ENCODE measurements at places on chromosomes 16 and 17.

DNA sequence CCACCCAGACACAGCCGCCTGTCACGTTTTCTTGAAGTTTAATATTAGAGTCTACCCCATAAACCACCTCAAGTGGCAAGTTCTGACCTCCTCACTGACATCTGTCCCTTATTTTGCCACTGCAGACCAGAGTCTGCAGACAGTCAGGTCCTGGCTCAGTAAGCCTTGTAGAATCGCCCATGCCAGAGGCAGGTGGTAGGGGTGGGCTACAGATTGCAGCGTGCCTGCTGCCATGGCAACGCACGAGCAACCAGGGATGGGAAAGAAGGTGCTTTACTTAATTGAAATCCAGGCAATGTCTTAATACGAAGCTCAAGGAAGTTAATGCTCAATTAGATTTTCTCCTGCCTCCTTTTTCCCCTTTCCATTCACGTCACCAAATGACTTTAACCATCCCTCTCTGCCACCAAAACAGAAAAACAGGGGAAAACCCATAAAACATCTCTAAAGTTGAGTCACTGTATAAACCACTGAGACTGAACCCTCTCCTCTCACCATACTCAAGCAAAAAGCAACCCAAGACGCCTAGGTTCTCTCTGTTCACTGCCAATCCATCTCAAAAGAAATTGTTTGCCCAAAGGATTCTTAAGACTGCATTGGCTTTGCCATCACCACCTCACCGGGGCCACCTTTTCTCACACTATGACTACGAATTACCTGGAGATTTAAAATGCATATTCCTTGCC, 228.8 kb downstream of the SLC39A11 start:
- no peak for DNase-seq

DNA sequence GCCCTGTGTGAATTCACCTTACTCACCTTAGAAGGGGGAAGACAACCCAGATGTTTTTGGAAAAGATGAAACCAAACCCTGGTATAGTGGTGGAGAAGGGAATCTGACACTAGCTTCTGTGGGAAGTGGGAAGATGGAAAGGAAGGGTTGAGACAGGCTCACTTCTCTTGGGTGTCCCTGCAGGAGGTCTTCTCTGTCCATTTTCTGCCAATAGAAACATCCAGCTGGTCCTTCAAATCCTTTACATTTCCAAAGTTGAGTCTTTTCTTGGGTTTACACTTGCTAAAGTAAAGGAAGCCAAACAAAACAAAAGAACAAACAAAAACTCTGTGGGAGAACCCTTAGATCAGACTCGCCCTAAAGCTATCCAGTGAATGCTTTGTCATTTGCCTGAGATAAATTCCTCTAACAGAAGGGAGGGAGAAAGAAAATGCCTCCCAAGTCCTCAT, 10.2 kb downstream of the HOXB1 start:
- DNase-seq: no peak

DNA sequence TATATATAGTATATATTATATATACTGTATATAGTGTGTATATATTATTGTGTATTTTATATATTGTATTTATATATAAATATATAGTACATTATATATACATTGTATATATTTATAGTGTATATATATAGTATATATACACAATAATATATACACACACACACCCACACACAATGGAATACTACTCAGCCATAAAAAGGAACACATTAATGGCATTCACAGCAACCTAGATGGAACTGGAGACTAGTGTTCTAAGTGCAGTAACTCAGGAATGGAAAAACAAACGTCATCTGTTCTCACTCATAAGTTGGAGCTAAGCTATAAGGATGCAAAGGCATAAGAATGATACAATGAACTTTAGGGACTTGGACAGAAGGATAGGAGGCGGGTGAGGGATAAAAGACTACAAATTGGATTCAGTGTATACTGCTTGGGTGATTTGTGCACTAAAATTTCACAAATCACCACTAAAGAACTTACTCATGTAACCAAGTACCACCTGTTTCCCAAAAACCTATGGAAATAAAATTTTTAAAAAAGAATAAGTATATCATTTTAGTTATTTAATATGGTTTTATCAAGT, 201.9 kb upstream of the CDH11 start:
- no peak for DNase-seq

GRCh38 chr17:13822700-13823099, 221.0 kb upstream of the HS3ST3A1 start:
- no peak for DNase-seq

- no peak for DNase-seq
These were observed 226.5 kb downstream of the PMP22 start for GRCh38 chr17:15038656-15039055.

GRCh38 chr16:19994466-19995170, 79.1 kb downstream of the GPR139 start:
- no peak for DNase-seq

GRCh38 chr16:23571895-23572294, 14.4 kb downstream of the UBFD1 start:
- DNase-seq: no peak

DNA sequence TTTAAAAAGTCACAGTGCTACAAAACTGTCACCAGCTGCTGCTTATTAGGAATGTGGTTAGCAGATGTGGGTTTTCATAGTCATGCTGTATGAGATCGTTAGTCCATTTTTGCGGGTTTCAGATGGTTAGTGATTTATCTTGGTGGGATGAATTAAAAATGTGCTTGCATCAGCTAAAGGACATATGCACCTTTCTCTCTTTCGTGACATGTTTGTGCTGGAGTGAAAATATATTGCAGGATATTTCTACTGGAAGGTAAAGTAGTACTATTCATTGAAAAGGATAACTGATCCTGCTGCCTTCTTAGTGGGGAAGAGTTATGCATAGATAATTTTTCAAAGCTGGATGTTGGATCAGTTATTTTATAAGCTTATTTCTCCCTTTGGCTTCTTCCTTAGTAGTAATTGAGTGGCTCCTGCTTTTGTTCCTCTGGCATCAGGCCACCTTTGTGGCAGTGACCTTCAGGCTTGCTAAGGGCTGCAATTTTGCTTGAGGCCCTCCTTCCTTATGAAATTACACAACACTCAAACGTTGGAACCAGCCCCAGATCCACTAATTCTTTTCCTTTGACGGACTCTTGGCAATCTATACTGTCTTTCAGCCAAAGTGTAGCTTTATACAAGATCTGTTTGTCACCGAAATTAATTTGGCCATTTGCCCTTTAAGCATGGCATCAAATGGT, 7.5 kb upstream of the SNTB2 start:
- no peak for DNase-seq

DNA sequence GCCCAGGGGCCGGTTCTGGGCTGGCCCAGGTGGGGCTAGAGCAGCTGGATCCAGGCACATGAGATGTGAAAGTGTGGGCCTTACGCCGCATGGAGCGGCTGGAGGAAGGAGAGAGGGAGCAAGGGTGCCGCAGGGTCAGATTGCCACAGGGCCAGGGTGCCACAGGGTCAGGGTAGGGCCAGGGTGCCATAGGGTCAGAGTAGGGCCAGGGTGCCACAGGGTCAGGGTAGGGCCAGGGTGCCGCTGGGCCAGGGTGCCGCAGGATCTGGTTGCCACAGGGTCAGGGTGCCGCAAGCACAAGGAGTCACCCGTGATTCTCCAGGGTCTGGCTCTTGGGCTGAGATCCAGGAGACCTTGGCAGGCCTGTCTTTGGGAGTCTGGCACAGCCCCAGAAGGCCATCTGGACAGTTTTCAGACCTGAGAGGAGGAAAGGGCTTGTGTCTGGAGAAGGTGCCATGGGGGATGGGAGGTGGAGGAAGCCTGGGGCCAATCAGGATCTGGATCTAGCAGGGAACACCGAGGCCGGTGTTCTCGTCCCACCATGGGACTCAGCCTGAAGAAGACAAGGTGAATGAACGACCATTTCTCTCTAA, 13.1 kb upstream of the LASP1NB start:
- DNase-seq: no peak

- DNase-seq: no peak
These were observed 66.3 kb upstream of the ADAMTS18 start for GRCh38 chr16:77500934-77501664.

GRCh38 chr16:75379911-75380847, 53.1 kb downstream of the CFDP1 start:
- DNase-seq: no peak

Measured in amniotic stem cell (primary cell).